ENCODE measurements at places on chromosomes 2 and 18.
A peak's percentile ranks its signal among the peaks of the same experiment; 100 is the strongest.

DNA sequence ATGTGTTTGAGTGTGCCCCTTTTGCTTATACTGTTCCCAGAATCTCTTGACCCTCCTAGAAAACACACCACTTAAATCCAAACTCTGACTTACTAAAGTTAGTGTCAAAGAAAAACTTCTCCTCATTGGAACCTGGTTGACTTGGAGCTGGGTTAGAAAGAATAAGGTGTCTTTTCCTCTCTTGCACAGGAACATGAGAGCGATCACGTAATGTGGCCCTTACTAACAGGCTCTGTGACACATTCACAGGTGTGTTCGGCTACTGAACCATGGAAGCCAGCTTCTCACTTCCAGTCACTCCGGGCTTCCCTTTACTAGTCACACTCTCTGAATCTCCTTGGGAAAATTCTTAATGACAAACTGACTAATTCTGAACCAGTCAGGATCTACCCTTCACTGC, 5.4 kb upstream of the POU3F3 start:
- DNase-seq = no peak

DNA sequence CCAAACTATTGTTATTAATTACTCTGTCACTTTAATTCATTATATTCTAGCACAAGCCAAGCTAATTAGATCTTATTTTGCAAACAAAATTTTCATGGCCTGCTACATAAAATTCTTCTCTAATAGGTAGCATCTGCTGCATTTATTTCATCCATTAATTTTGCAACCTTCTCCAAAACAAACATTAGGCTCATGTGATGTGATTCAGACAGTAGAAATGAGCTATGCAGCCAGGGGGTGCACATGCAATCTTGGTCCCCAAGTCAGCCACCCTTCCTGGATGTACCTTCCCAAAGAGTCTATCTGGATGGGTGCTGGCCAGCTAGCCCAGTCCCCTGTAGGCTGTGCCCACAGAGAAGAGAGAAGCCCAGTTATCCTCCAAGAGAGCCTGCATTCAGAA, 242.1 kb upstream of the OSR1 start:
- DNase-seq = no peak

DNA sequence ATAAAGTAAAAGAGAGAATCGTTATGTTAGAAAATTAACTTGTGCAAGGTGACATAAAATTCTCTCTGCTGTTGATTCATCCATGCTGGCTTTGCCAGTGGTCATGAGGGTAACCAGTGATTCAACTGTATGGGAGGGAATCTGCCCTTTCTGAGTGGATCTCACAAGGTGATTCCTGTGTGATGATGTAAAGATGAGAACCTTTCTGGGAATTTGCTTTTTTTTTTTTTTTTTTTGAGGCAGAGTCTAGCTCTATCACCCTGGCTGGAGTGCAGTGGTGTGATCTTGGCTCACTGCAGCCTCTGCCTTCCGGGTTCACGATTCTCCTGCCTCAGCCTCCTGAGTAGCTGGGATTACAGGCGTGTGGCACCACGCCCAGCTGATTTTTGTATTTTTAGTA, 23.3 kb downstream of the RAB31 start:
- no peak for DNase-seq

DNA sequence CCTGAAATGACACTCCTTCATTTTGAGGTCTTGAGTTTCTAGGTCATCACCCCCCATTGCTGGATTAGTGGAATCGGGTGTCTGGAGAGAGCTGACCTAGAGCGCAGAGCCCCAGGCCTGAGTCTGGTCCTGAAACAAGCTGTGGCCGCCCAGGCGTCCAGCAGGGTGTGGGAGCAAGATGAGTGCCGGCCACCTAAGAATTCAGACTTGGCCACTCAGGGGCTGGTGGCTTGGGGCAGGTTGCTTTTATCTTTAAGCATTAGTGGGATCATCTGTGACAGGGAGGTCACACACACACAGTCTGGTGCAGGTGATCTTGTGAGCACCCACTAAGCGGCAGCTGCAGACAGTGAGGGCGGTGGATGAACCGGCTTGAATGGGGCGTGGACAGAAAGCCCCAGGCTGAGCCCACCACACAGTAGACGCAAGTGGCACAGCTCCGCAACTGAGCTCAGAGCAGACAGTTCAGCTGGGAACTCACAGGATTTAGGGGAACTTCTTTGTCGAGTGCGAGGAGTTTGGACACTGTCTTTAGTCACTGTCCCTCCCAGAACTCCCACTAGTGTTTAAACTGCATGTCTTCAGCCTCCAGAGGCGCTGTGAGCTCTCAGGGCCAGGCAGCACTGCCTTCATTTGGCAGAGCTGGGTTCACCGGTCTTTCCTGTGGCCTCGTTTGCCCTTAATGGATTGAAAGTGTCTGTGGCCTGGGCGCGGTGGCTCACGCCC, 21.5 kb downstream of the ITGB1BP1 start:
- DNase-seq = peak; percentile 50

DNA sequence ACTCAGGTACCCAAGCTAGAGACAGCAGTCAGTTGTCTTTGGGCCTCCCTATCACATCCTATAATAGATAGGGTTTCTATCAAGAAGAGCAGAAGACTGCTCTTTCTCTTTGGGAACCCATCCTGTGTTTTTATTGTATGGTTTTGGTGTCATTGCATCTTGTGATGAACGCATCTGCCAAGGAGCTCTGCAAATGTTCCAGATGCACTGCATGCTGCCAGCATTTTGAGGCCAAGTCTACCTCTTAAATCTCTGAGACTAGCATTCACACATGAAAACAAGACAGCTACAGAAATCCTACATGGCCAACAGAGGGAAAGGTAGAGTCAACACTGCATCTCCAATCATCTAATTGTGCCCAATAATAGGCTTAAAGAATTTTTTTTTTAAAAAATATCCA, 14.0 kb downstream of the SEMA4F start:
- no peak for DNase-seq

DNA sequence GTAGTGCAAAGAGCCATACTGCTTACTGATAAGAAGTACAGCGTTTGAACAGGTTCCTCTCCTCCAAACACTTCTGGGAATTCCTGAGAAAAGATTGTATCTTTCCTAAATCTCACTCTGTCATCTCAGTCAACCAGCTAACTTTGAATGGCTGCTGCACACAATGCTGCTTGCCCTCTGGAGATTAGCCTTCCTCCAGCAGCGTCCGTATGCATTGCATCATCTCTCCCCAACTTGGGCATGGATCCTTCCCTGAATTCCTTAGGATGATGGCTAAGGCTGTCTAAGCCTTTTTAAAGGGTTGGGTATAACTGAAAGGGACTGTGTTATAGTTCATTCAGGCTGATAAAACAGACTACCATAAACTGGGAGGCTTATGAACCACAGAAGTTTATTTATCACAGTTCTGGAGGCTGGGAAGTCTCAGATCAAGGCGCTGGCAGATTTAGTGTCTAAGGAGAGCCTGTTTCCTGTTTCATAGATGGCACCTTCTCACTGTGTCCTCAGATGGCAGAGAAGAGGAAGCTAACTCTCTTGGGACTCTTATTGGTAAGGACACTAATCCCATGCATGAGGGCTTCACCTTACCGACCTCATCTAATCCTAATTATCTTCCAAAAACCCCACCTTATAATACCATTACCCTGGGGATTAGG, 105.3 kb downstream of the PAX3 start:
- DNase-seq = no peak

DNA sequence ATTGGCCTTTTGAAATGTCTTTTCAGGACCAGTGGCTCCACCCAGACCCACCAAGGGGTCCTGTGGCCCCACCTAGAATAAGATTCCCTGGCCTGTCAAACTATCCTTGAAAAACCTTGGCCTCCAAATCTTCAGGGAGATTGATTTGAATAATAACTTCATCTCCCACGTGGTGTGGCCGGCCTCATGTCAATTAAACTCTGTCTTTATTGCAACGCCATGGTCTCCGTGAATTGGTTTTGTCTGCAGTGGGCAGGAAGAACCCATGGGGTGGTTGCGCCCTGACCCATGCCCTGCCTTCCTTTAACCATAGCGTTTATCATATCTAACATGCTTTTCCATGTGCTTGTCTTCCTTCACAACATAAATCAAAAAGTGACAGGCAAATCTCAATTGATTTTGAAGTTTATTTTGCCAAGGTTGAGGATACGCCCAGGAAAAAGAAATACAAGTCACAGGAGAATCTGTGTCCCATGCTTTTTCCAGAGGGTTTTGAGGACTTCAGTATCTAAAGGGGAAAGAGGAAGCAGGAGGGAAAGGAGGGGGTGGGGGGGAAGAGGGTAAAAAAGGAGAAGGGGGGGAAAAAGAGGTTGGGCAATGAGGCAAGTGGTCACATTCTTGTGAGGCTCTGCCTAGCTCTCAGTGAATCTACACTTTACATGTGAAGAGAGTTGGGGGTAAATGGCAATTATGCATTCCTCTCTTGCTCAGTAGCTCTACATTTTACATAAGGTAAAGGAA, 66.5 kb upstream of the CABLES1 start:
- peak; percentile 64 for DNase-seq

DNA sequence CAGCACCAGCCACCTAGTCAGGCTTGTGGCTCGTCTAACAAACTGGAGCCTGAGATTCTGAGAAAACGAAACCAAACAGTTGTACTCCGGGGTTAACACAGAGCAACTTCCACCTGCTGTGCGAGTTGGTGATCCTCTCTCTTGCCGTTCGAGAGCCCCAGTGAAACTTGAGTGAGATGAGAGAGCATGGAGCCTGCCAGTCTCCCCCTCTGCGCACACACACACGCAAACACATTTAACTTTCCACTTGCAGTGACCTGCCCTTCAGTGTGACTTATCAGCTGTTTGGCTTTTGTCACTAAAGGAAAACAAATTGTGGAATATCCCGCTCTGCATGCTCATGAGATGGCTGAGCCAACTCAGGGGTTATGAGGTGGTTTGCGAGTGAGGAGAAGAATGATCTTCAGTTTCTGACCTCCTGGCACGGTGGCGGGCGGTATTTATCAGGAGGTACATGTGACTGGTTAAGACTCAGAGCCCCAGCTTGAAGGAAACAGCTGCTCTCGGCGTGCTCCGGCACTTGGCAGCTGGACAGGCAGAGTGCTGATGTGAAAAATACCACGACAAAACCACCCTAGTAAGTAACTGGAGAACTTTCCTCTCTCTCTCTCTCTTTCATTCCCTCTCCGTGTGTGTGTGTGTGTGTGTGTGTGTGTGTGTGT, at the start of gene RASGRP3:
RASGRP3 (plus strand) TSS at position 519 of the 662 bp plus-strand sequence. CDS start 38,488 bp downstream, outside the sequence.
- peak; percentile 85 for DNase-seq

DNA sequence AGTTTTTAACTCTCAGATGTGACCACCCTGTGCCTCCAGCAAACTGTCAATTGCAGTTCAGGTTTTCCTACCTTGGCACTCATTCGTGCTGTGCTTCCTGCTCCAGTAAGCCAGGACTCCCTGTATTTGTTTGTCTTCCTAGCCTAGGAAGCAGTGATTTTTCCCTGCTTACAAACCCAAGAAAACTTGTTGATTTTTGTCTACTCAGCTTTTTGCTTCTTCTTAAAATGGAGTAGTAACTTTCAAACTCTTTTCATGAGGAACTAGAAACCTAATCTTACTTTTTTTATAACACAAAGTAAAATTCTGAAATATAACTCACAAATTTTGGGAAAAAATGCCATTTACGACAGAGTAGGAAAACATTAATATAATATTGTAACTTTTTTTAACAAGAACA, 150.6 kb upstream of the TMEFF2 start:
- DNase-seq = no peak

GRCh38 chr2:145841973-145842372, 1322.1 kb upstream of the ZEB2 start:
- no peak for DNase-seq
